ENCODE measurements at places on chromosomes 2 and 18.

DNA sequence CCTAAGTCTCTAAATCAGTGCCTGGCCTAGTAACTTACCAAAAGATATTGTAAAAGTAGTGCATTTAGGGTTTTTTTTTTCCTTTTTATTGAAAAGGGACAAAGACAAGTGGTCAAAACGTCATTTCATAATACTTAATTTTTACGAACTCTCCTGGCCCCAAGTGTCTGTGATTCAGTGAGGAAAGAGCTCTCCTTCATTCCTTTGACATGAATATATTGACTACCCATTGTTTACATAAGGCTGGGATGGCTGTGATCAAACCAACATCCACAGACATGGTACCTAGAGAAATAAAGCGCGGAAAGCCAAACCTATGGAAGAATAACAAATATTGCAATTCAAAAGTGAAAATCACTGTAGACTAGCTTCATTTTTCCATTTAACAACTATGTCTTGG, 198.4 kb downstream of the BABAM2 start:
- no peak for ATAC-seq

DNA sequence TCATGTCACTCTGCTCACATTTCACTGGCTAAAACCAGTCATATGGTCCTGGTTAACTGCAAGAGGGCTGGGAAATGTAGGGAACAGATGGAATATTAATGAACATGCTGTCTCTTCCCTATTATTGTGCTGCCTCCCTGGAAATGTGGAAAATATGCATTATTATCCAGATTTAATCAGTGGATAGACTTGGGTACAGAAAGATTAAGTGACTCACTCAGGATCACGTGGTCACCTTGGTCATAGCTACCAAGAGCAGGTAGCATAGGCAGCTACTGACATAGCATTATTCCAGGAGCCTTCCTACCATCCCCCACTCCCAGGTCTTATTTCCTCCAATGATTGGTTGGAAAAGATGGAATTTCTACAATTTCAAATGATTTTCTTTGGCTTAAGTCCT, 141.1 kb downstream of the HRH4 start:
- ATAC-seq: peak; percentile 42

- ATAC-seq: no peak
Measured at GRCh38 chr18:3054780-3055179, 41.8 kb upstream of the LPIN2 start.

GRCh38 chr18:36634573-36635216, 194.1 kb downstream of the TPGS2 start:
- ATAC-seq: no peak

GRCh38 chr18:40058811-40059570, 1896.0 kb upstream of the PIK3C3 start:
- no peak for ATAC-seq

- peak; percentile 7 for ATAC-seq
Measured at GRCh38 chr2:128317181-128317898, 1.3 kb downstream of the HS6ST1 start.

GRCh38 chr2:235025800-235026536, 74.2 kb downstream of the SH3BP4 start:
- peak; percentile 86 for ATAC-seq

GRCh38 chr2:53854678-53855077, 5.1 kb downstream of the GPR75 start:
- ATAC-seq: no peak

DNA sequence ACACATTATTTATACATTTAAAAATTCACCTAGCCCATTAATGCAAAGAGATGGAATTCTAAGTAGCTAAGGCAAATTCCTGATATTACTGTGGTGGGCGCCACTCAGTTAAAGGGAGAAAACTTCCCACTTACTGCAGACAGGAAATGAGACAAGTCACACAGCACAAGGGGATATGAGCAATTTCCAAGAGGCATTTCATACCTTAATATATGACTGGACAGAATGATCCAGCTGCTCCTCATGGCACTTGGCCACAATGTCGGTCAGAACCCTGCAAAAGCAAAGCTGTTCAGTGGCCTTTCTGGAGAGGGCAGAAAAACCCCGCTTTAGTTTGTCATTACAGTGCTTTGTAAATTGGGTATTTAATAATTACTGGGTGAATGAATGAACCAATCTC, 121.4 kb upstream of the CCDC195 start:
- no peak for ATAC-seq

DNA sequence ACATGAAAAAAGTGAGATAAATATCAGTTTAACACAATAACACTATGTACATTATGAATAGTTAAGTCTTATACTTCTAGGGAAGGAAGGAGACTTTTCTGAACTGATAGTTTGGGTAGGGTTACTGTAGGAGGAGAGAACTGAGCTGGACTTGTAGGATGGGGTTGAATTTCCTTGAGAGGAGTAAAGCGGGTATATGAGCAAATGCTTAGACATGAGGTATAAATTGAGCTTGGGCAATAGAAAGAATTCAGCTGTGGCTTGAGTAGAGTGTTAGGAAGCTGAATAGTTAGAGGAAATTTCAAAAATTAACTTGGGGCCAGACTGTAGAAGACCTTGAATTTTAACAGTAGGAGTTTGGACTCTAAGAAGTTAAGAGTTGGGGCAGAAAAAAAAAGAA, 45.1 kb downstream of the LCLAT1 start:
- ATAC-seq: no peak

DNA sequence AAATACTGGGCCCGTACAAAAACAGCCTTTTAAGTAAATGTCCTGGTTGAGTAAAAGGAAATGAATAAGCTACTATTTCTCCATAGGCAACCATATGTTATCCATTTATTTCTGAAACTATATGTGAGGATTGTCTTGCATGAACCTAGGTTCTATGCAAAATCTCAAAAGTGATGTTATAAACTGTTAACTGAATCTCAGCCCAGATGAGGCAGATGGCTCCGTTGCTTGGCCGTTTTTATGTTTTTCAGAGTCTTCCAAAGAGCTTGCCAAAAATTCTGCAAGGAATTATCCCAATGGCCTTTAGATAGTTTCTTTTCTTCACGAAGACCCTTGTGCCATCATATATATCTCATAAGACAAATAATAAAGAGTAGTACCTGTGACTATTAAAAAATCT, 1669.5 kb upstream of the DDX18 start:
- no peak for ATAC-seq

DNA sequence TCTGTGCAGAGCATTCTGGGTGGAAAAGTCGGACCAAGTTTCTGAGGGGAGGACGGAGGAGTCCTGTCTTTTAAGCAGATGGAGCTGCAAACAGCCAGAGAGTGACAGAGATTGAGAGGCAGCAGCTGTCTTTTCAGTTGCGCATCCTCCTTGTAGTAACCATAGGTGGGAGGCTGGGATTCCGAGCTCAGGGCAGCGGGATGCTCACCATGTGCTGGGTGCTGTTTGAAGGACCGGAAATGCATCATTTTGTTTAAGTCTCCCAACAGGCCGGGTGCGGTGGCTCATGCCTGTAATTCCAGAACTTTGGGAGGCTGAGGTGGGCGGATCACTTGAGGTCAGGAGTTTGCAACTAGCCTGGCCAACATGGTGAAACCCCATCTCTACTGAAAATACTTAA, 93.4 kb downstream of the AGAP1 start:
- ATAC-seq: no peak

DNA sequence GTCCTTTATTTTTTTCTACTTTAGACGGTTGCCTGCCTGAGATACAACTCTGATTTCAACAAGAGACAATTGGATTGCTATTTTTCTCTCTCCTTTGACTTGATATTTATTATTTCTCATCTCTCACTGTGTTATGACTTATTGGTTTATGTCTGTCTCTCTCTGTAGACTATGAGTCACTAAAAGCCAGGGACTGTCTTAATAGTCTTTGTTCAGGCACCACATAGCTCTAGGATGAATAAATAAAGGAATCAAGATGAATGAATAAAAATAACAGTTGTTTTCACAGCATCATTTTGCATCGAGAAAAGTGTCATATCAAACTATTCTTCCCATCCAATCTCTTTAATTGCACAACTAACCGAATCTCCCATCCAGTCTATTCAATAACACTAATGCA, 31.4 kb upstream of the CD28 start:
- no peak for ATAC-seq

GRCh38 chr2:75790121-75790813, 79.6 kb upstream of the GCFC2 start:
- no peak for ATAC-seq

DNA sequence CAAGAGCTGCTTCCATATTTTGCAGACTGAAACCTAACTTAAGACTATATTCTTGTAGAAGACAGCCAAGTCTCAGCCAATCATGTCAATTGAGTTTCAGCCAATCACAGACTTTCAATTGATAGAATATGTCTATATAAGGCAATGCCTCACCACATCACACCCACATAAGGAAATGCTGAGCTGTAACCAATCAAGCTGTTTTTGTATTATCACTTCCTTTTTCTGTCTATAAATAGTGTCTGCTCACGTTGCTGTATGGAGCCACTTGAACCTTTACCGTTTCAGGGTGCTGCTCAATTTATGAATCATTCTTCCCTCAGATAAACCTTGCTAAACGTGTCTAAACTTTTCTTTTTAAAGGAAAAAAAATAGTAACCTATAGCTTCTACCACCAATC, 1554.4 kb upstream of the LRRTM1 start:
- no peak for ATAC-seq

GRCh38 chr2:12205086-12205485, 458.7 kb downstream of the LPIN1 start:
- ATAC-seq: no peak

GRCh38 chr18:5073026-5073944, 123.8 kb downstream of the AKAIN1 start:
- no peak for ATAC-seq

DNA sequence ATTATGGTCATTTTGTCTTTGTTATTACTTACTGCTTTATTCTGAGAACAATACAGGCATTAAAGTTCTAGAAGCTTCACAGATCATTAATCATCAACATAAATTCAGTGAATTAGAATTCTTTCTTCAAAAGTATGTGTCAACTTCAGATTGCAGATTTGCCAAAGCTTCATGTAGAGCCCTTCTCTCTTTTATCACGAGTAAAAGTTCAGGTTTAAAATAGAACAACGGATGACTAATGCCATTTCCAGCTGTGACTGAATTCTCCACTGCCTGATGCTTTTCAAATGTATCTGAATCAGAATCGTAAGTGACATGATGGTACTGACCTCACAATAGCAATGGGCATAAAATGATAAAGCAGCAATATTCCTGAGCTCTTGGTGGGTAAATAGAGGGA, 116.0 kb downstream of the ABCA12 start:
- peak; percentile 28 for ATAC-seq

- no peak for ATAC-seq
Measured at GRCh38 chr2:234256516-234256915, 206.0 kb downstream of the SPP2 start.

DNA sequence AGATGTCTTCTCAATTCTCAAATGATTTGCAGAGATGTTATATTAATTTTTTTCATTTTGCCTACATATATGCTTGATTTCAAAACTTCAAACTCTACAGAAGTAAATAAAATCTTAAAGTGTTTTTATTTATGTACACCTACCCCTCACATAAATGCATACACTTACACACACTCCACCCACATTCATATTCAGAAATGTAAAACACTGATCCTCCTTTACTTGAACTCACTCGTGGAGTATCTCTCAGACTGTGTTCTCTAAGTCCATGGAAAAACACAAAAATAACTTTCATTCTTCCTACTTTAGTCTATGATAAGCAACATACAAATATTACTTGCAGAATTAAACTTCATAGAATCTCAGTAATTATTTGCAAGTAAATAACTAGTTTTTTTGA, 209.1 kb upstream of the RBMS1 start:
- no peak for ATAC-seq

GRCh38 chr2:63796366-63796765, 45.3 kb upstream of the UGP2 start:
- ATAC-seq: no peak

DNA sequence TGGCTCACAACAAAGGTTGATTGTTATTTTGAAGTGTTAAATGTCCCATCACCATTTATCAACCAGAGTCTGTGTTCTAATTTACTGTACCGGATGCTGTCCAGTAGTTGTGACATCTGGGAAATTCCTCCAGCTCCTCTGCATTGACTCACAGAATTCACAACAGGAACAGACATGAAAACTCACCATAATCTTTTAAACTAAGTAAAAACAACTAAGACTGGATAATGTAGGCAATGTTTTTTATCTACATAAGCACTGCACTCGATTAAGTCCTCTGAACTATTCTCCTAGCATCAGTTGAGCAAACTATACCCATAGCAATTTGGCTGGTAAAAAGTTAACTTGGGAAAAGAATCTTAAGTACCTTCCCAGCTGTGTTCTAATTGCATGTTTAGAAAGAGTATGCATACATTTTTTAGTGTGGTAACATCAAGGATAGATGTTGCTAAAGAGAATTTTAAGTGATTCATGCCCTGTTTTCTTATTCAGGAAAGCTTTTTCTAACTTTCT, 42.9 kb upstream of the MYO1B start:
- peak; percentile 84 for ATAC-seq

DNA sequence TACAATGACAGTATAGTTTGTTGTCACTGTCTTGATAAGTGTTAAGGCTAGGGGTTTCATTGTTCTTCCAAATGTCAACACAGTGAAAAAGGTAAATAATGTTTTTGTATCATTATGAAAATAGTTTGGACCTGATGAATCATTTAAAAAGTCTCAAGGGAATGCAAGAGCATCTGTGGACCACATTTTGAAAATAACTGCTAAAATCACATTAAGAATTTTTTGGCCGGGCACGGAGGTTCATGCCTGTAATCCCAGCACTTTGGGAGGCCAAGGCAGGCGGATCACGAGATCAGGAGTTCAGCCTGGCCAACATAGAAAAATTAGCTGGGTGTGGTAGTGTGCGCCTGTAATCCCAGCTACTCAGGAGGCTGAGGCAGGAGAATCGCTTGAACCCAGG, 10.3 kb downstream of the SCN1A start:
- no peak for ATAC-seq

DNA sequence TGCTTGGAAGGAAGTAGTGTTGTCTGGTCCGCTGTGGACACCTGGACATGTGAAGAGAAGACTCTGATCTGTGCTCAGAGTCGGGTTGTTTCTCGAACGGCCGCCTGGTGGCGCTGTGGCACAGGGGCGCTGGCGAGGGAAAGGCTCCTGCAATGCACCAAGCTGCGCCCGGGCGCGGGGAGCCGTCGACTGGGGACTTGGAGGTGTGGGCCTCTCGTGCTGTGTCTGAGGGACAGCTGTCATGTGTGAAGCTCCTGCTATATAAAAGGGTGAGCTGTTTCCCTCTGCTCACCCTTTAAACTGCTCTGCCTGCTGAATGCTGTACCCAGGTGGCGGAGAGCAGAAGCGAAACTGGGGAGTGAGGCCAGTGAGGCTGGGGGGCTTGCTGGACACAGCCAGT, 44.0 kb downstream of the GNAL start:
- ATAC-seq: peak; percentile 90

Data from esophagus mucosa (tissue), 1 donor.